ENCODE measurements at places on chromosomes 11 and 22.

DNA sequence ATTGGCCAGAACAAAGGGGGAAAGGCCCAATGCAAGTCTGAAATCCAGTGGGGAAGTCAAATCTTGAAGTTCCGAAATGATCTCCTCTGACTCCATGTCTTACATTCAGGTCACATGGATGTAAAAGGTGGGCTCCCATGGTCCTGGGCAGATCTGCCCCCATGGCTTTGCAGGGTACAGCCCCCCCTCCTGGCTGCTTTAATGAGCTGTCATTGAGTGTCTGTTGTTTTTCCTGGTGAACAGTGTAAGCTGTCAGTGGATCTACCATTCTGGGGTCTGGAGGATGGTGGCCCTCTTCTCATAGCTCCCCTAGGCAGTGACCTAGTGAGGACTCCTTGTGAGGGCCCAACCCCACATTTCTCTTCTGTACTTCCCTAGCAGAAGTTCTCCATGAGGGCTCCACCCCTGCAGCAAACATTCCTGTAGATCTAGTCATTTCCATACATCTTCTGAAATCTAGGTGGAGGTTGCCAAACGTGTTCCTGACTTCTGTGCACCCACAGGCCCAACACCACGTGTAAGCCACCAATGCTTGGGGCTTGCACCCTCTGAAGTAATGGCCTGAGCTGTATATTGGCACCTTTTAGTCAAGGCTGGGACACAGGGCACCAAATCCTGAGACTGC lies 9.3 kb downstream of the CARD18 start:
- H3K27me3 ChIP-seq = no peaks in the 10 kb centered on the region
- no peaks in the 10 kb centered on the region for H3K36me3 ChIP-seq
- no peak overlapping the region for H3K27ac ChIP-seq
- no peak for DNase-seq
- H3K4me3 ChIP-seq = no peak overlapping the region

DNA sequence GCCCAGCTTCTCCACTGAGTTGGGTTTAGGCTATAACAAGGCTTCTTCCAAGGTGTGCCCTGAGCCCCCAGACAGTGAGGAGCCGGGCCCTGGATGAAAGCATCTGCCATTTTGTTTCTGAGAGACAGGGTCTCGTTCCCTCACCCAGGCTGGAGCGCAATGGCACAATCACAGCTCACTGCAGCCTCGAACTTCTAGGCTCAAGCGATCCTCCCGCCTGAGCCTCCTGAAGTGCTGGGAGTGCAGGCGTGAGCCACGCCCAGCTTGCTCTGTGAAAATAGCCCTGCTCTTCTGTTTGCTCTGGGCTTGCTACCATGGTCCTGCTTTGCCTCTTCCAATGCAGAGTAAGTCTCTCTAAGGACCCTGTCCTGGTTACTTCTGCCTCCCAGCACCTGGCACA lies 6.7 kb downstream of the DENND6B start:
- no peak overlapping the region for H3K27ac ChIP-seq
- DNase-seq = no peak
- no peaks in the 10 kb centered on the region for H3K36me3 ChIP-seq
- H3K4me3 ChIP-seq = no peak overlapping the region
- no peaks in the 10 kb centered on the region for H3K4me1 ChIP-seq
- H3K27me3 ChIP-seq = no peaks in the 10 kb centered on the region

- H3K27me3 ChIP-seq = no peaks in the 10 kb centered on the region
- H3K4me1 ChIP-seq = peaks cover 15% of the 10 kb centered on the region
- peak; percentile 94 for DNase-seq
- H3K36me3 ChIP-seq = no peaks in the 10 kb centered on the region
Measured at GRCh38 chr11:118659314-118659952, 20.0 kb downstream of the TREH start.

GRCh38 chr11:100682247-100682969 lies 4.7 kb upstream of the ARHGAP42 start:
- DNase-seq = no peak
- no peaks in the 10 kb centered on the region for H3K36me3 ChIP-seq
- no peaks in the 10 kb centered on the region for H3K27me3 ChIP-seq
- no peak overlapping the region for H3K27ac ChIP-seq
- H3K4me3 ChIP-seq = no peak overlapping the region

GRCh38 chr11:32033491-32033890 lies 57.4 kb upstream of the RCN1 start:
- no peaks in the 10 kb centered on the region for H3K4me1 ChIP-seq
- H3K4me3 ChIP-seq = no peak overlapping the region
- no peak for DNase-seq
- no peaks in the 10 kb centered on the region for H3K36me3 ChIP-seq
- H3K27ac ChIP-seq = no peak overlapping the region

DNA sequence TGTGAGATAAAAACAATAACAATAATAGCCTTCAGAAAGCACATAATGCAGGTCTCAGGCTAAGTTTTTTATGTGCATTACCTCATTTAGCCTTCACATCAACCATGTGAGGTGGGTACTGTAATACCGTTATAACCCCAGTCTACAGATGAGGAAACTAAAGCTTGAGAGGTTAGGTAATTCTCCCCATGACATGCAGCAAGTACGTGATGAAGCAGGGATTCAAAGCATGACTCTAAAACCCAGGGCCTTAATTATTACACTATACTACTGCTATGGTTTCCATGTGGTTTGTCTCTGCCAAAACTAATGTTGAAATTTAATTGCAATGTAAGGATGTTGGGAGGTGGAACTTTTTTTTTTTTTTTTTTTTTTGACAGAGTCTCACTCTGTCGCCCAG lies 37.7 kb upstream of the FDX1 start:
- no peaks in the 10 kb centered on the region for H3K4me1 ChIP-seq
- no peak for DNase-seq
- no peak overlapping the region for H3K4me3 ChIP-seq
- H3K27me3 ChIP-seq = no peaks in the 10 kb centered on the region
- H3K36me3 ChIP-seq = no peaks in the 10 kb centered on the region
- no peak overlapping the region for H3K27ac ChIP-seq

DNA sequence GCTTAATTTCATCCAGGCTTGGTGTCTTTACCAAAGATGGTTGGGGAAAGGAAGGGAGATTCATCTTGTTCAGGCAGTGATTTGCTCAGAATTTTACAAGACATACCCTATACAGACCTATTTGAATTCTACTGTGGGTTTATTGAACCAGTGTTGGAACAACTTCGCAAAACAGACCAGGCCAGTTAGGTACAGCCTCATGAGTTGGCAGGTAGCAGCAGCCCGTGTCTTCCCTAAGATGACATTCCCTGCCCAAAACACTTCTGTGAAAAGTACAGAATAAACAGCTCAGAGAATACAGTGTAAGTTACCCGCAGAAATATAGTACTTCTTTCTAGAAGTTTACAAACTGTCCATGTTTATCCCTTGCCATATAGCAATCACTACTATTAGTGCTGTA lies 102.4 kb upstream of the GAL start:
- peaks cover 14% of the 10 kb centered on the region for H3K4me1 ChIP-seq
- no peak overlapping the region for H3K4me3 ChIP-seq
- no peaks in the 10 kb centered on the region for H3K36me3 ChIP-seq

- H3K4me3 ChIP-seq = no peak overlapping the region
- no peak overlapping the region for H3K27ac ChIP-seq
- no peaks in the 10 kb centered on the region for H3K27me3 ChIP-seq
- DNase-seq = no peak
- H3K4me1 ChIP-seq = no peaks in the 10 kb centered on the region
Measured at GRCh38 chr11:32030875-32031503, 59.9 kb upstream of the RCN1 start.

Measured in body of pancreas (tissue), 4 donors.